PC-9 (cell line): ENCODE measurements at places on chromosomes 7 and 10. TPM values are rescaled to one million over a fixed set of nuclear protein-coding genes. Genes with fewer than 3 reads are reported as not detected.

- DNase-seq, result no peak
These were observed 71.7 kb downstream of the TNS3 start for GRCh38 chr7:47510192-47510591.

OR2AE1 gene
- not detected in 2 replicates for total RNA-seq

GRCh38 chr7:44193011-44193802, 4.0 kb upstream of the GCK start:
- no peak for DNase-seq

- no peak for DNase-seq
These were observed 11.7 kb upstream of the CCDC172 start for GRCh38 chr10:116312548-116312947.

DNA sequence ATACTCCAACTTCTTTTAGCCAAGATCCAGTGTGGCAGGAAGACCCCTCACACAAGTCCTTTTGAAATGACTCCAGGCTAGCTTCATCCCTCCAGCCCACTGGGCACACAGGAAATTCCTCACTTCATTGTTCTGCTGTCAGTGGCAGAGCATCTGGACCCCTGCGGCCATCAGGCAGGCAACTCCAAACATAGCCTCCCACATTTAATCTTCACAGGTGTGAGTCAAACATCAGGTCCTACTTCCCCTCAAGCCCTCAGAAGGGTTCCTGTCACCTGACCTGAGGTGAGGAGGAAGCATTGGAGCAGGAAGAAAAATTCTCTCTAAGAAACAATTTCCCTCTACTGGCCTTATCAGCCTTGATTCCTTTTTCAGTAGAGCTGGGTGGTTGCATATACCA, 51.1 kb upstream of the C1GALT1 start:
- DNase-seq, result no peak

DNA sequence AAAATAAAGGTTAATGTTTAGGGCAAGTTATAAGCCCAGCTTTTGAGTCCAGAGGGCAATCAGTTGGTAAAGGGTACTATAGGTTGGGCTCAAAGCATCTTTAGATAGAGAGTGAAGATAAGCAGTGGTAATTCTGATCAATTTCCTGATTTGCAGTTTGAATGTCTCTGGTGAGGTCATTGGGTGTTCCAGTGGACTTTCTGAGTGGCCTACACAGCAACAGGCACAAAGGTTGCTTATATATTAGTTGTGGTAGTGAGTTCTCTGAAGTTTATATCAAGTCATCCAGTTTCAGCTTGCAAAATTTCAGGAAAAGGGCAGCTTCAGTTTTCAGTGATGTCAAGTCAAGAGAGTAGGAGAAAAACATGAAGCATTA, 29.1 kb downstream of the GIMAP5 start:
- DNase-seq, result no peak

DNA sequence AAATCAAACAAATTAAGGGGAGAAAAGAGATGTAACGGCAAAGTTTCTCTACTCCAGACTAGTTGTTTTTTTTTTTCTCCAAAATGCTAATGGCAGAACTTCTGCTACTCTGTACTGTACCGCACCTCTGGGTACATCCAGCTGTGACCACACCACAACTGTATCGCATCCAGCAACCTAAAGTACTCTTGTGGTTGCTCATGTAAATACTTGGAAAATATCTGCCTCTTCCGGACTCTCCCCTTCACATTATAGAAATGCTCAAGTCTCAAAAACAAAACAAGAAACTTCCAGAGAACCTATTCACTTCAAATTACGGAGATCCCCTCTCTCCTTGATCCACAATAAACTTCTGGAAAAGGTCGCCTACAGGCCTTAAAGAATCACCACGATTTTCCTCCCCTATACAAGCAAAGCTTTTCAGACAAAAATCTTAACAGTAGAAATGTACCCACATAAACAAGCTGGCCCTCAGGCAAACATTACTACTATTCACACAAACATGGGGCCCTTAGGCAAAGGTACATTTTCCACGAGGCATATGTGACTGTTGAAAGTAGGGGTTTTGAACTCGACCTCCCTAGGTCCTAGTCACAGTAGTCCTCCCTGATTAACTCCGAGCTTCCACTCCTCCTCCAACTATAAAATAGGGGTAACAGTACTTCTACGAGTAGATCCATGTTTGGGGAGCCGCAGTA, 222.9 kb upstream of the MKLN1 start:
- DNase-seq, result no peak

HTR5A gene
- total RNA-seq, result not detected in 2 replicates

DNA sequence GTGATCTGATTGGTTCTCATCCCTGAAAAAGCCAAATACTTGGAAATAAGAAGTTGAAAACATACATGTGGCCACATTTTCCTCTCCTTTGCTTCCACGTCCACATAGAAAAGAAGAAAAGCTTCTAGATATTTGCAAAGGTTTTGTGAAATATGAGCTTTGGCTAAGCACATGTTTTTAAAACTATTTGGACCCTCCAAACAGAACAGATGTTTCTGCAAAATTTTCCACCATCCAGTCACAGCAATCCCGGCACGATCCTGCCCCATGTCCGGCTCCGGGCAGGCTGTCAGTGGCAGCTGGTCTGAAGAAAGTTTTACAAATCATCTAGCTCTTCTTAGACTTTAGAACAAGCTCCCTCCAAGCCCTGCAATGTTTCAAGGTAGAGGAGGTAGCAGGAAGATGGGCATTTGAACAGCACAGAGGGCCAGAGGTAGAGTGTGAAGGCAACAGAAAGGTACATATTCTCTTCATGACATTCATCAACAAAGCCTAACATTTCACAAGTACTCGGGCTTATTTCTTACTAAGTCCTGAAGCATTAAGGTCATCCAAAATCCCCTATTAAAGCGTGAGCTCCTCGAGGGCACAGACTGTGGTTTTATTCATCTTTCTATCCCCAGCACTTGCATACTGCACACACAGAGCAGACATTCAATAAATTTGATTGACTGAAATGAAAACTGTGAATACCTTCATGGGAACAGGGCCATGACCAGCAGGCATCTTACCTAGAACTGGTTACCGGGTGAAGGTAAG, 110.1 kb downstream of the JAZF1 start:
- DNase-seq, result no peak
